ENCODE measurements at places on chromosomes 4 and X.
A peak's percentile ranks its signal among the peaks of the same experiment; 100 is the strongest.

GRCh38 chrX:1592470-1593142 is 1.2 kb downstream of the AKAP17A start:
- no peak for DNase-seq

DNA sequence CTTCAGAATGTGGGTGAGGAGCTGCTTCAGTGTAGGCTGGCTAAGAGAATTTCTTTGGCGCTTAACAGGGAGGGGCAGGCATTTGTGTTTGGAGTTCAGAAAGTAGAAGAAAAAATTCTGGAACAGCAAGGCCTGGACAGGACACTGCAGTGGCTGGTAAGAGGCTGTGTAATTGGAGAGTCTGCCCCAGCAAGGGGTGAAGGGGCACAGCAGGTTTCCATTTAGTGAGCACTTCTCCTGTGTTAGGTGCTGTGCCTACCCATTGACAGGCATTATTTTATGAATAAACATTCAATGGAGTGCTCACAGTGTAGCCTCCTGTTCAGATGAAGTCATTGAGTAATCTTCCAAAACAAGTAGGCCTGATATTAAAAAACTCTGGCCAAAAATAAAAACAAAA is 10.7 kb upstream of the CPE start:
- DNase-seq: no peak

DNA sequence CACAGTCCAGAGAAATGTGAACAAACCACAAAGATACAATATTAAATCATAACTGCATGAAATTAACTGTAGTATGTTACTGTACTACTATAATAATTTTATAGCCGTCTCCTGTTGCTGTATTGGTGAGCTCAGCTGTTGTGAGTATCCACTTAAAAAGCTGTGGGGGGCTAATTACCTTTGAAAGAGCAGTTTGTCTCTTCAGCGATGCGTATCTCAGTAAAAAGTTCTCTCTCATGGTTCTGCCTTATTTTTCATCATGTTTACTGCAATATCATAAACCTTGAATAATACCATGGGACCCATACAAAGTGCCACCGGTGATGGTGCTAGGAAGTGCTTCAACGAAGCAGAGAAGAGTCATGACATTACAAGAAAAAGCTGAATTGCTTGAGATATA is 8.4 kb upstream of the MSMO1 start:
- no peak for DNase-seq

GRCh38 chr4:25658777-25659176 is 3.1 kb downstream of the SLC34A2 start:
- no peak for DNase-seq

DNA sequence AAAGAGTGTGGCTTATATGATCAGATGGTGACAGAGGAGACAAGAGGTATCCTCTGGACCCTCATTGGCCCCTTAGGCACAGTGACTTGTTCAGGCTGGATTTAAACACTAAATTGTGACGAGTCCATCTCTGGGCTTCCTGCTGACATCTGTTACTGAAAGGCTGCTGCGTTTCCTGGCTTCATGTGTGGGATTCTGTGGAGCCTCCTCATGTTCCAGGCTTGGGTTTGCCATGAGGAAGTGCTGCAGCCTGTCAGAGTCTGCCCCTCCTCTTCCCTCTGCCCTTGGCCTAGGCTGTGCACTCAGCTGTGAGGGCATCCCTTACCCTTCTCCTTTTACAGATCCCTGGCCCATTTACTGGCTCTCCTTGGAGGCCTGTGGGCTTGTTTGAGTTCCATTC is 159.1 kb upstream of the TTC29 start:
- no peak for DNase-seq

DNA sequence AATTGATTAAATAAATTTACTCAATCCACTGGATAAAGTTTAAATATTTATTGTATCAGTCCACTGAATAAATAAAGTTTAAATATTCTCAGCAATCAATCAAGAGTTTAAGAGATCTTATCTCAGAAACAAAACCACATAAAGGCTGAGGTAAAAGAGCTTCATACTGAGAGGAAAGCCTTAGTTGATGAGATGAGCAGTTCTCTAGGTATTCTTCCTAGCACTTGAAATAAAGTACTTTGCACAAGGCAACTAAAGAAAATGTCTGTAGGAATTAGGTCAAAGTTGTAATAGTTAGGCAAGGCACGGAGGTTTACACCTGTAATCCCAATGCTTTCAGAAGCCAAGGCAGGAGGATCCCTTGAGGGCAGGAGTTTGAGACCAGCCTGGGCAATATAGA is 63.5 kb downstream of the UCHL1 start:
- no peak for DNase-seq

GRCh38 chr4:100489305-100489704 is 28.5 kb downstream of the EMCN start:
- peak; percentile 2 for DNase-seq

GRCh38 chr4:116275006-116275405 is 810.4 kb downstream of the TRAM1L1 start:
- DNase-seq: no peak

GRCh38 chr4:78423790-78424189 is 127.8 kb upstream of the ANXA3 start:
- no peak for DNase-seq

GRCh38 chrX:2427737-2428136 is 73.0 kb downstream of the DHRSX start:
- DNase-seq: no peak

GRCh38 chr4:124499261-124499660 is 213.3 kb downstream of the ANKRD50 start:
- DNase-seq: no peak
